ENCODE measurements at places on chromosomes 3 and 15.
A peak's percentile ranks its signal among the peaks of the same experiment; 100 is the strongest.

- no peak for DNase-seq
Observed at GRCh38 chr3:33980252-33980651, 181.8 kb downstream of the PDCD6IP start.

GRCh38 chr15:80437334-80437891 lies 33.2 kb downstream of the ARNT2 start:
- DNase-seq = no peak

DNA sequence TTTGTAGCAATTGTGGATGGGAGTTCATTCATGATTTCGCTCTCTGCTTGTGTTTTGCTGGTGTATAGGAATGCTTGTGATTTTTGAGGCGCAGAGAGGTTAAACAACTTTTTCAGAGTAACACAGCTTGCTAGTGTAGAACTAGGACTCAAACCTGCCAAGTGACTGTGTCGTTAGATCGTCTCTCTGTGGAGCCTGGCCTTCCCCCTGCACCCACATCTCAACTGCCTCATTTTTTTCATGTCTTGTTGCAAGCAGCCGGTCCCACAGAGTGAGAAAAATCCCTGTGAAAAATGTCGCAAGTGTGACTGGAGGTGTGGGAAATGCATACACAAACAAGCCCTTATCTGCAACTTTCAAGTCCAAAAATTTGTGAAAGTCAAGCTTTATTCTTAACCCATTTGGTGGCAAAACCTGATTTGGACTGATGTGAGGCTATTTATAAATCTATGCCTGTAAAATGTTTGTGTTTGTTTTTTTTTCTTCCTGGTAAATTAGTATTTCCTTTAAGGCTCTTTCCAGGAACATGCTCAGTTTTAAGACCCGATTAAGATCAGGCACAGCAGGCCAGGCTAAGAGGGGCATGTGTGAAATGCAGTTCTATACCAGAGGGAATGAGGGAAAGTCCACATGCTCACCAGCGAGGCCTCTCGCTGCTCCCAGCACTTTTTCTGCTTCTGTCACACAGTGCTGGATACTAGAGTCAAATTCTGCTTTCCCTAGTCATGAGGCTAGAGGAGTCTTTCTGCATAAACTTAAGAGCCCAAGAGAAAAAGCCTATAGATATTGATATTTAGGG lies 25.8 kb downstream of the ST6GAL1 start:
- peak; percentile 55 for DNase-seq

- no peak for DNase-seq
Observed at GRCh38 chr3:5078151-5078550, 43.9 kb upstream of the ARL8B start.

DNA sequence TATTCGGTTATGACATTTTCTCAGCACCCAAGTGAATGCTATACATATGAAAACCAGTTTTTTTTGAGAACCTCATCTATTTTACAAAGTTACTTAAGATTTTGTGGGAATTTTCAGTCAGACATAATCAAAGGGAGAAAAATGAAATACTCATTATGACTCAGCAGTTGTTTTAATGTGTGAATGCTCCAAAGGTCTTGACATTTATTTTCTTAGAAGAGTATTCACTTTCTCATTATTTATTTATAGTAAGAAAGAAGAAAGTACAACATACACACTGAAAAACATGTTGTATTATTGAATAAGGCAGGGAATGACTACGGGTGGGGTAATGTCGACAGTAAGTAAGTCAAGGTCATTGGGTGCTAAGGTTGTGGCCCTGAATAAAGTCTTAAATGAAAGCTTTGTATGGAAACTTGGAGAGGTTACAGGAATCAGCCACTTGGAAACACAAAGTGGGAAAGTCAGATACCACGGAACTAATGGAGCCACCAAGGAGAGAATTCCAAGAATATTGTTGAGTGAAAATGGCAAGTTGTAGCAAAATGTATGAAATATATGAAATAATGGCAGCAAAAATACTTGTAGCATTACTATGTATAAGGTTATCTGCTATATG lies 844.5 kb downstream of the TBL1XR1 start:
- no peak for DNase-seq

GRCh38 chr15:38650936-38651327 lies 86.3 kb upstream of the RASGRP1 start:
- DNase-seq = no peak

- DNase-seq = no peak
Observed at GRCh38 chr3:131314318-131314717, 67.3 kb upstream of the NUDT16 start.

DNA sequence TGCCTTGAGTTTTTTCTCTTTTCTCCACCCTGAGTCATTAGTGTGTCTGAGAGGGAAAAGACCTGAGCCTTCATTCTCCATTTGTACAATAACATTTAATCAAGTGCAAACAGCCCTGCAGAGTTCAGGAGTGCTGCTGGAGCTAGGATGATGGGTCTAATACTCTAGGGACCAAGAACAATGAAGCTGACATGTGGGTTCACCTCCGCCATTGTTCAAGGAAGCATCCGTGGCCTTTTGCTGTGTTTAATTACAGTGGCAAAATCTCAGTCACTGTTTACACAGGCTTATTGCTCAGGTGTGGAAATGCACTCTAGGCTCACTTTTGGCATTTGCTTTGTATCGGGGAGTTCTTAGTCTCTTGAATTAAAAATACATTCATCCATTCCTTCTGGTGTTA lies 259.6 kb downstream of the LRTM1 start:
- DNase-seq = no peak

DNA sequence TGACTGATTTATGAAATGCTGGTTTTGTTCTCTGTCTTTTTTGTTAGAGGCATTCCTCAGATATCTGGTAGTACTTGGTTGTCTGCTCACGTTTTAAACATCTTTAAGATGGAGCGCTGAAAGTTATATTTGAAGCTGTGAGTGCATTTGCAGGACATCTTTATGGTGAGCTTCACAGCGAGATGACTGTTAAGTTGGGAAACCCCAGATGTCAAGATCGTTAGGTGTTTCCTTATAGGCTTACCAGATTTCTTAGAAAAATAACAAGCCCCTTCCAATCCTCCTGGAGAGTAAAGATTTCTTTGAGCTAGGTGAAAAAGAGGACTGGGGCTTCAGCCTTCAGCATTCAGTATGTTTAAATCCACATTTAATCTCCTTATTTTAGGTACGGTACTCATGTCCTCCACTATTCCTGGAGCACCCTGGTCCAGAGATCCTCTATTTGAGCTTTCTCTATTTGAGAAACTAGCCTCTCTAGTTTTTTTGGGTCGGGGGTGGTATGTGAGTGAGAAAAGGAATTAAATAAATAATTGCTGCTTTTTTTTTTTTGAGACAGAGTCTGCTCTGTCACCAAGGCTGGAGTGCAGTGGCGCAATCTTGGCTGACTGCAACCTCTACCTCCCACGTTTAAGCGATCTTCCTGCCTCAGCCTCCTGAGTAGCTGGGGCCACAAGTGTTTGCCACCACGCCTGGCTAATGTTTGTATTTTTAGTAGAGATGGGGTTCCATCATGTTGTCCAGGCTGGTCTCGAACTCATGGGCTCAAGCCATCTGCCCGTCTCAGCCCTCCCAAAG lies 72.3 kb downstream of the ZNF609 start:
- no peak for DNase-seq

GRCh38 chr3:195044411-195044810 lies 226.5 kb downstream of the XXYLT1 start:
- DNase-seq = no peak

- no peak for DNase-seq
Observed at GRCh38 chr3:133237380-133237779, 162.5 kb upstream of the BFSP2 start.

- DNase-seq = no peak
Observed at GRCh38 chr3:159711560-159712333, 276.9 kb upstream of the IL12A start.

- peak; percentile 3 for DNase-seq
Observed at GRCh38 chr3:65914740-65915367, 123.9 kb downstream of the MAGI1 start.

- no peak for DNase-seq
Observed at GRCh38 chr15:52193791-52194190, 2.6 kb upstream of the GNB5 start.

DNA sequence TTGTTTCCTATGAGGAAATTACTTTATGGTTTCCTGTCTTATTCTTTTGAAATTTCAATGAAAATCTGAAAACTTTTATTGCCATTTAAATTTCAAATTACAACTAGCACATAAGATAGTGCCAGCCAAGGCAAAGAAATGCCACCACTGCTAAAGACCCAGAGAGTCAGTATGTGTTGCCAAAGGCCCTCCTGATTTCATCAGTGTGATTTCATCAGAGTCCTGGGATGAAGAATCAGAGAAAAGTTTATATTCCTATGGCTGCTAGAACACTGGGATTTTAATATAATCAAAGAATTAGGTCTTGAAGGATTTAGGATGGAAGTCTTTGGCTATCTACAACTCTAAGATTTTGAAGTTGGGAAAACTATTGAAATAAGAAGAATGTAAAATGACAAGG lies 434.2 kb upstream of the CCDC54 start:
- DNase-seq = no peak

DNA sequence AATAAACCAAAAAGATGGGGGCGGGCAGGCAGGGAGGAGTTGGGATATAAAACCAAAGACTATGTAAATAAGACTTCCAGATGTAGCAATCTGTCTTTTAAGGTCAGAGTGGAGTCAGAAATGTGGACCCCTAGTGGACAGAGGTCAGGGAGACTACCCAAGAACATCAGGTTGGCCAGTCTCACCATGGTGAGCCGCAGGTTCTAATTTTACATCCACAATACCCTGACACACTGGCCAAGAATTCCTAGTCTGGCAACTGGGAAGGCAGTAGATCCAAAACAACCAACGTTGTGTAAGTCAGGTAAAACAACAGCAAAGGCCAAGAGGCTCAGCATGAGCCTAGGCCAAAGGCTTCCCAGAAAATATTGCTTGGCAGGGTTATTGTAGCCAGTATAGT lies 203.4 kb downstream of the FOXP1 start:
- no peak for DNase-seq

GRCh38 chr15:80593486-80594030 lies 101.6 kb upstream of the ABHD17C start:
- no peak for DNase-seq

GRCh38 chr3:156978481-156978961 lies 152.4 kb downstream of the LEKR1 start:
- peak; percentile 27 for DNase-seq

GRCh38 chr15:101329867-101330380 lies 34.9 kb upstream of the SNRPA1 start:
- DNase-seq = no peak

- no peak for DNase-seq
Observed at GRCh38 chr15:87618203-87618725, 638.3 kb downstream of the NTRK3 start.

- no peak for DNase-seq
Observed at GRCh38 chr3:154684440-154684839, 254.4 kb upstream of the GPR149 start.

GRCh38 chr3:149363053-149363452 lies 14.4 kb downstream of the TM4SF1 start:
- no peak for DNase-seq

DNA sequence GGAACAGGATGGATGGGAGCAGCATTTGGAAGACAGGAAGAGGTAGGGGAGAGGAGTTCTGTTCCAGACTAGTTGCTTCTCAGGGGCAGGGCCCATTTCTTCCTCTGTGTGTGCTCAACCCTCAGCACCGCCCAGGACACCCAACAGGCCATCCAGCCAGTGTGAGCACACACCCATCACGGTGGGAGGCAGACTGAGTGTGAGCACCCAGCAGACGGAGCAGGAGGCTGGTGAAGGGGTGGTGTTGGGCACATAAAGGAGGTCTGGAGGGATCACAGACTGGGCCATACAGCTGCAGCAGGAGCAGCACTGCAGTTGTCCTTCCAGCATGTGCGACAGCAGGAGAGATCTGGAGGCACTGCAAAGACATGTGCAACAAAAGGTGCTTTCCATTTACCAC lies 88.4 kb upstream of the PLXNA1 start:
- no peak for DNase-seq

DNA sequence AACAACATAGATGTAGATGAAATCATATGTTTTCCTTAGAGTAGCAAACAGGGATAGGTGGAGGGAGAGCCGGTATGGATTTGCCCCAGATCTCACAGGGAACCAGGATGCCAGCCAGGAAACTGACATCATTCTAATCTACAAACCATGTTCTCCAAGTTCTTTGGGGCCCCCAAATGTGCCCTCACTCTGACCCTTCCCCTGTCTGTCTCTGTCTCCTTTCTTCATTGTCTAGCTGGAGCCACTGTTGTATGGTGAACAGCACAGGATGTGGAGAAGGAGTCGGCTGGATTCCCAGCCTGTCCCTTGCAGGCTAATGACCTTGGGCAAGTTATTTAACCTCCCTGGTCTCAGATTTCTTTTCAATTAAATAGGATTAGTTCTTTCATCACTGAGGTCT lies 962 bp downstream of the ATP13A5 start:
- no peak for DNase-seq

DNA sequence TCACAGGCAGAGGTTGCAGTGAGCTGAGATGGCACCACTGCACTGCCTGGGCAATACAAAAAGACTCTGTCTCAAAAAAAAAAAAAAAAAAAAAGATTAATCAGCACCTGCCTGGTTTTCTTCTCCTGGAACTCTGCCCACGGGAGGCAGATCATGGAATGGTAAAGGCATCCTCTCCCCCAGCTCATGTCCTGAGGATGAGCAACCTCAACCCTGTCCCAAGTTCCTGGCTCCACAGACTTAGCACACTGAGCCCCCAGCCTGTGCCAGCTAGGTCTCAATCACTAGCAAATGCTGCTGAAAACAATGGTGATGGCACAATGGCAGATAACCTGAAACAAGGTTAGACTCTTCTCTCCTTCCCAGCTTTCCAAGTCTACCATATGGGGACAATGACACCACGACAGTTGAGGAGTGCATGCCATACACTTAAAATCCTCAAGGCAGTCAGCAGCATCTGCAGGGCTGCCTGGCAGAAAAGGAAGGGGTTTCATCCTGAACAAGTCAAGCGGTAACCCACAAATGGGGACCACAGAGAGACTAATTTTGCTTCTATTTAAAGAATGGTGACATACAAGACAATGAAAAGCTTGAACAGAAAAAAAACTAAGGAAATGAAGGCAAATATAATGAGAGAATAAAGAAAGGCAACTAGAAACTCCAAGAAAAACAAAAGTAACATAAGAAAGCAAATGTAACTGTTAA lies 4.8 kb downstream of the CLN6 start:
- no peak for DNase-seq

DNA sequence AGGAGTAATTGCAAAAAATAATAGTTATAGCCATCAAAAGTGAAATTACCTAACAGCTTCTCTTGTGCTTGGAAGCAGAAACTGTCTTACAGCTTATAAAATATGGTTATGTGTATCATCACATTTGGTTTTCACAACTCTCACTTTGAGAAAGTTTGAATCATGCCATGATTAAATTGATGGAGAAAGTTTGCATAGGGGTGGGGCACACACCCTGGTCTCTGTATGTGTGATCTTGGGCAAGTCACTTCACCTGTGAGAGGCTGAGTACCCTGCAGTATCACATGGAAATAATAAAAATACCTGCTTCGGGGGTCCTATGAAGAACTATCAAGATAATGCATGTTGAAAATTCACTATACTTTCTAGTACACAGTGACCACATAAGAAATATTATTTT lies 471.4 kb downstream of the RAP2B start:
- DNase-seq = no peak

- no peak for DNase-seq
Observed at GRCh38 chr15:87660251-87661129, 596.0 kb downstream of the NTRK3 start.

- no peak for DNase-seq
Observed at GRCh38 chr3:48962939-48963338, 27.1 kb upstream of the P4HTM start.

GRCh38 chr3:141708367-141708766 lies 29.7 kb upstream of the RNF7 start:
- DNase-seq = no peak
